ENCODE measurements at places on chromosomes 1 and 21. TPM values are rescaled to one million over a fixed set of nuclear protein-coding genes. Genes with fewer than 3 reads are reported as not detected.
A peak's percentile ranks its signal among the peaks of the same experiment; 100 is the strongest.

DNA sequence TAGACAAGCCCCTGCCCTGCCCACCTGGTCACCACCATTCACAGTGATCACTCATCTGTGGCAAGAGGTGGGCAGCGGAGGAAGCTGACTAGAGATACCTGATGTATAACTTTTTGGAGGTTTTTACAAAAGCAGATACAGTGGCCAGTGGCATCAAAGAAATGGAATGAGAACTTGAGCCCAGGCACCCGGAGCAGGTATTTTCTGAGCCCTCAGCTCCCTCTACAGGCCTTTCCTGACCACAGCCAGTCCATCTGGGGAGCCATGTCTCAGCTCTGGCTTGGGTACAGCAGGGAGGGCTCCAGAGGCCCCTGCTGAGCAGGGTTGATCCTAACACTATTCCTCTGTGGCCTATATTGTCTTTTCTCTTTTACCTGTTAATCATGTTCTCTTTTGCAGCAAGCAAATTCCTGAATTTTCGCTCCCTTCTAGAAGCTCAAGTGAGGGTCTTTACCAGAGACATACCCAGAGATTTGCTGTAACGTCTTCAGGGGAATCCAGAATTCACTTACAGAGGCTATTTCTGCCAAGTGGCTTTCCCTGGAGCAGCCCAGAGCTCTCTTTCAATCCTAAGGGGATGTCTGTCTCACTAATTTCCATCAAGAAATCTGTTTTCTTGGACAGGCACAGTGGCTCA, 27.3 kb downstream of the GPR157 start:
- no peaks in the 10 kb centered on the region for H3K4me1 ChIP-seq
- DNase-seq = no peak
- H3K27ac ChIP-seq = no peak overlapping the region

- H3K36me3 ChIP-seq = no peaks in the 10 kb centered on the region
- no peak for DNase-seq
- H3K27me3 ChIP-seq = no peaks in the 10 kb centered on the region
- H3K4me3 ChIP-seq = no peak overlapping the region
- H3K4me1 ChIP-seq = peaks cover 48% of the 10 kb centered on the region
- H3K27ac ChIP-seq = no peak overlapping the region
Measured at GRCh38 chr1:154833841-154834240, 36.2 kb downstream of the KCNN3 start.

The RYR2 gene
- total RNA-seq = 4.8 TPM

The PLPP3 gene
- total RNA-seq = 106 TPM

DNA sequence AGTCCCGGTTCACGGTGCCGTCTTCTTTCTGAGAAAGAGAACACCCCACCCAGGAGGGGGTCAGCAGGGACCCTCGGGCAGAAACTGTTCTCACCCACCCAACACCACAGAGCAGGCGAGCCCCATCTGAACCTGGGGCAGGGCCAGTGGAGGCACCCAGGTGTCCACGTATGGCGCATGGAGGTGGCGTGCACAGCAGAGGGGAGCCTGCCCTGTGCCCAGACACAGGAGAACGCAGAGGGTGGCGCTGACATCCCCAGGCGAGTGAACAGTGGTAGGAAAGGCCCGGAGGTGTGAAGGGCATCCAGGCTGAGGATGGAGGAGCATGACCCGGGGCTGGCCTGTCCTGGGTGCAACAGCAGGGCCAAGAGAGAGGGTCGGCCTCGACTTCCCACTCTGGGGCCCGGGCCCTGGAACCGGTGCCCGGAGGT, 91.1 kb downstream of the STUM start:
- H3K27ac ChIP-seq = no peak overlapping the region
- no peaks in the 10 kb centered on the region for H3K27me3 ChIP-seq
- peak; percentile 42 for DNase-seq
- H3K4me3 ChIP-seq = no peak overlapping the region

GRCh38 chr1:113946112-113946511, 17.0 kb downstream of the HIPK1 start:
- H3K4me1 ChIP-seq = peaks cover 58% of the 10 kb centered on the region
- no peak overlapping the region for H3K27ac ChIP-seq
- peaks cover 13% of the 10 kb centered on the region for H3K36me3 ChIP-seq
- H3K27me3 ChIP-seq = no peaks in the 10 kb centered on the region
- no peak overlapping the region for H3K4me3 ChIP-seq
- DNase-seq = no peak

- no peak overlapping the region for H3K27ac ChIP-seq
- H3K4me1 ChIP-seq = no peaks in the 10 kb centered on the region
- DNase-seq = no peak
- no peaks in the 10 kb centered on the region for H3K27me3 ChIP-seq
Measured at GRCh38 chr1:77639056-77639455, 43.4 kb downstream of the ZZZ3 start.

The WARS2 gene
- total RNA-seq = 8.9 TPM

The PTPN14 gene
- 34.1 TPM for total RNA-seq

GRCh38 chr1:118992868-118993699, 4.9 kb upstream of the TBX15 start:
- H3K36me3 ChIP-seq = no peaks in the 10 kb centered on the region
- H3K4me3 ChIP-seq = no peak overlapping the region

- H3K27ac ChIP-seq = no peak overlapping the region
- H3K27me3 ChIP-seq = no peaks in the 10 kb centered on the region
- H3K4me3 ChIP-seq = no peak overlapping the region
- H3K36me3 ChIP-seq = no peaks in the 10 kb centered on the region
- no peak for DNase-seq
- H3K4me1 ChIP-seq = no peaks in the 10 kb centered on the region
Measured at GRCh38 chr1:200319148-200319547, 90.7 kb downstream of the ZNF281 start.

DNA sequence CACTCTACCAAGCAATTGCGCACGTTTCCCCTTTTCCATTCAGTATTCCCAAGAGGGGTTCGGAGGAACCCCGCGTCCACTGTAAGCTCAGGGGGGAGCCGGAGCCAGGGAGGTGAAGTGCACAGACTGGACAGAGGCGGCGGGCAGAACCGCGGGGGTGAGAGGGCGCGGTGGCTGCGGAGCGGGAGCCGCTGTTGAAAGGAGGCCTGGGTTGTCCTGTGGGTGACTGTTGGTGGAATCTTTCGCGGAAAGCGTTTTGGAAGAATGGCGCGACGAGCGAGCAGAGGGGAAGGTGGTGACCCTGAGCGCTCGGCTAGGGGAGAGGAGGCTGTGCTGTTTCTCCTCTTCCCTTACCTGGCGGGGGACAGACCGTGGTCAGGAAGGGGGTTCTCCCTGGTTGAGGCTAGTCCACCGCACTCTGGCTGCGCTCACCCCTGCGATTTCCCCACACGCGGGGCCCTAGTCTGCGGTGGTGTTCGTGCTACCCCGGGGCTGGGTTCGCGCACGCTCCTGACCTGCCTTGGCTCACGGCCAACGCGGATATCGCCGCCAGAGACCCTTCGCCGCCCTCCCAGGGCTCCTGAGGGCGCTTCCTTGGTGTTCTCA, 92.8 kb downstream of the PRKAB2 start:
- no peak for DNase-seq
- H3K27ac ChIP-seq = no peak overlapping the region
- peaks cover 86% of the 10 kb centered on the region for H3K27me3 ChIP-seq

GRCh38 chr1:40020447-40021085, 20.0 kb upstream of the CAP1 start:
- no peaks in the 10 kb centered on the region for H3K4me1 ChIP-seq
- H3K27ac ChIP-seq = no peak overlapping the region
- no peaks in the 10 kb centered on the region for H3K36me3 ChIP-seq
- peaks cover 3% of the 10 kb centered on the region for H3K27me3 ChIP-seq
- no peak overlapping the region for H3K4me3 ChIP-seq
- DNase-seq = no peak

GRCh38 chr1:209493559-209493958, 90.0 kb upstream of the CAMK1G start:
- H3K27ac ChIP-seq = no peak overlapping the region
- no peaks in the 10 kb centered on the region for H3K4me1 ChIP-seq
- no peak for DNase-seq
- no peak overlapping the region for H3K4me3 ChIP-seq
- H3K36me3 ChIP-seq = no peaks in the 10 kb centered on the region
- no peaks in the 10 kb centered on the region for H3K27me3 ChIP-seq

DNA sequence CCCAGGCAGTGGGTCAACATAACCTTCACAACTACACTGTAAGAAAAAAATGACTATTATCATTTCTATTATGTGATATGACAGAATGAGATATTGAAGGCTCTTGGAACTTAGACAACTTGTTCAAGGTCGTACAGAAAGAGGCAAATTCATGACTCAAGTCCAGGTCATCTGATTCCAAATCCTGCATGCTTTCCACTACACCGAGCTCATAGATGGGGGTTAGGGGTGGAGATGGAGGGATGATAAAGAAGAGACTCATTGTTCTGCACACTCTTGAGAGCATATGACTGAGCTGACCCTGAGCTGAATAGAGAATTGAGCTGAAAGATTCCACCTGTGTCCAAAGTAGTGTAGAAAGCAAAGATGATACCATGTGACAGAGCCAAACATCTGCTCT, 2.8 kb downstream of the FCRL6 start:
- H3K4me3 ChIP-seq = no peak overlapping the region
- no peak overlapping the region for H3K27ac ChIP-seq
- no peaks in the 10 kb centered on the region for H3K27me3 ChIP-seq
- DNase-seq = no peak
- no peaks in the 10 kb centered on the region for H3K36me3 ChIP-seq
- peaks cover 13% of the 10 kb centered on the region for H3K4me1 ChIP-seq

GRCh38 chr1:43632135-43632670, 17.7 kb upstream of the KDM4A start:
- DNase-seq = no peak
- H3K27ac ChIP-seq = no peak overlapping the region
- peaks cover 5% of the 10 kb centered on the region for H3K4me1 ChIP-seq
- H3K4me3 ChIP-seq = no peak overlapping the region

DNA sequence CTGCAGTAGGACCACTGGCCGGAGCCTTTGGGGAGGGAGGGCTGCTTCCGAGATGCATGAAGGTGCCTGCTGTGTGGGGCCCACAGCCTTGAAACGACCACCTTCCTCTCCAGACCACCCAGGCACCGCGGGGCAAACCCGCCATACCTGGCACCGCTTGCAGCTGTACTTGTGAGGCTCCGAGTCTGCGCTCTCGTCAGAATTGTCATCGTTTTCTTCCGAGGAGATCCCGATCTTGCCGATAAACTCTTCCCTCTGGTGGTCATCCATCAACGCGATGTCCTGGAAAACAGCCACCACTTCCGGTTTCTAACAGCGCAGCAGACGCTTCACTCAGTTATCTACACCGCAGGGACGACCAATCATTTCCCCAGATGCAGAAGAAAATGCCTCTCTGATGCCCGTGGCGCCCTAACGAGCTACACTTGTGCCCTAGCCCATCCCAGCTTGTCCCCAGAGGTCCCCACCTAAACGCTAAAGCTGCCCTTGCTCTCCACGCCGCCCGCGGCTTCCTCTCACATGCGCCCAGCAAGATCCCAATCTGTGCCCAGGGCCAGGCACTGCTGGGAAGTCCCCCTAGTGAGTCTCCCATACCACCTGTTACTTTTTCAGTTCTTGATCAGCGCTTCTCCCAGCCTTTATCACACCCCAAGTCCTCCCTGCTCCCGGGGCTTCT, 55.0 kb upstream of the RIPK4 start:
- DNase-seq = no peak
- no peaks in the 10 kb centered on the region for H3K27me3 ChIP-seq
- no peaks in the 10 kb centered on the region for H3K4me1 ChIP-seq
- H3K4me3 ChIP-seq = no peak overlapping the region

The LCE1B gene
- total RNA-seq = not detected

DNA sequence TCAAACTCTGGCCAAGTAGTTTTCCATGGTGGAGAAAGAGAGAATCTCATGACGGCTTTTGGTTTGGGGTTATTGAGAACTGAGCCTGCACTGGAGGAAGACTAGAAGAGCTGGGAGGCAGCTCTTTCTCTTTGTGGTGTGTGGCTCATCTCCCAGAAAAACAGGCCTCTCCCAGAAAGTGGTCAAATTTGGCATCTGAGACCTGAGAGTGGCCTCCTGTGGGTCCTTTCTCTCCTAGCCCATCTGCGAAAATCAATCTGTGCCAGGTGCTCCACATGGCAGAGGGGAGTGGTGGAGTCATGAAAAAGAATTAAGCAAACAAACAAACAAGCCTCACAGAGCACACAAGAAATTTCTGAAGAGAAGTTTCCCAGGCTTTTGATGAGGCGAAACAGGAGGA, 305.0 kb downstream of the ST6GALNAC3 start:
- no peaks in the 10 kb centered on the region for H3K27me3 ChIP-seq
- DNase-seq = no peak
- no peaks in the 10 kb centered on the region for H3K4me1 ChIP-seq
- H3K4me3 ChIP-seq = no peak overlapping the region
- H3K27ac ChIP-seq = no peak overlapping the region
- H3K36me3 ChIP-seq = no peaks in the 10 kb centered on the region

DNA sequence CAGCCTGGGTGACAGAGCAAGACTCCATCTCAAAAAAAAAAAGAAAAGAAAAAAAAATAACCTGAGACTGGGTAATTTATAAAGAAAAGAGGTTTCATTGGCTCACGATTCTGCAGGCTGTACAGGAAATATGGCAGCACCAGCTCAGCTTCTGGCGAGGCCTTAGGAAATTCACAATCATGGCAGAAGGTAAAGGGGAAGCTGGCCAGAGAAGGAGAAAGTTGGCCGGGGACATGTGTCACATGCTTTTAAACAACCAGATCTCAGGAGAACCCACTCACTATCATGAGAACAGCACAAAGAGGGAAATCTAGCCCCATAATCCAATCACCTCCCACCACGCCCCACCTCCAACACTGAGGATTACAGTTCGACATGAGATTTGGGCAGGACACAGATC, 125.3 kb downstream of the DISP1 start:
- H3K27ac ChIP-seq = no peak overlapping the region
- DNase-seq = no peak

The KRTAP11-1 gene
- total RNA-seq = not detected

- peaks cover 23% of the 10 kb centered on the region for H3K36me3 ChIP-seq
- no peak overlapping the region for H3K27ac ChIP-seq
- H3K27me3 ChIP-seq = no peaks in the 10 kb centered on the region
- H3K4me3 ChIP-seq = no peak overlapping the region
- H3K4me1 ChIP-seq = peaks cover 22% of the 10 kb centered on the region
- DNase-seq = peak; percentile 45
Measured at GRCh38 chr1:16615253-16616252, 2.2 kb upstream of the NBPF1 start.

The PLXNA2 gene
- total RNA-seq = 83.9 TPM

The CD160 gene
- total RNA-seq = 1.1 TPM
